ENCODE measurements at places on chromosomes 3 and 15.

GRCh38 chr3:111737706-111738086 is 121.4 kb upstream of the PHLDB2 start:
- DNase-seq: no peak

- no peak for DNase-seq
These were observed 79.9 kb upstream of the LMCD1 start for GRCh38 chr3:8421711-8422110.

DNA sequence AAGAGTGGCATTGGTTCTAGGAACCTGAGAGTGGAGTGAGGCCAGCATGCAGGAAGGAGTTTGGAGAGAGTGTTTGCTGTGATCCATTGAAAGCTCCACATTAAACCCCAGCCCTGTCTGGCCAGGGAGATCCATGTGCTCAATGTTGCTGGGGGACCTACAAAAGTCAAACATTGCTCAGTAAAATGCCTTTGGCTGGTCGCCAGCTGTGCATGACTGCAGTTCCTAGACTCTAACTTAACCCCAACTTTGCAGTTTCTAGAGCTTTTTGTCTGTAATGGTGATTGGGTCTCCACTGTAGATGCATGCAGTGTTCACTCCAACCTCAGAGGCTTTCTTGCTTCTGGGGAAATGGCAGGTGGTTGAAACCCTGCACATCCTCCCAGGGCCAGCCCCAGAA is 99.7 kb upstream of the ABHD17C start:
- DNase-seq: no peak

DNA sequence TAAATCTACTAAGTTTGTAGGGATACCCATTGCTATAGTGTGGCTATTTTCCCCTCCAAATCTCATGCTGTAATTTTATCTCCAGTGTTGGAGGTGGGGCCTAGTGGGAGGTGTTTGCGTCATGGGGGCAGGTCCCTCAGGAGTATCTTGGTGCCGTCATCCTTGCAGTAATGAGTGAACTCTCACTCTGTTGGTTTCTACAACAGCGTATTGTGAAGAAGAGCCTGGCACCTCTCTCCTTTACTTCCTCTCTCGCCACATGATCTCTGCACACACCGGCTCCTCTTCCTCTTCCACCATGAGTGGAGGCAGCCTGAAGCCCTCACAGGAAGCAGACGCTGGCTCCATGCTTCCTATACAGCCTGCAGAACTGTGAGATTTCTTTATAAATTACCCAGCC is 34.0 kb upstream of the TRPM1 start:
- no peak for DNase-seq

GRCh38 chr15:66138096-66138783 is 115.3 kb downstream of the MEGF11 start:
- no peak for DNase-seq

- DNase-seq: no peak
These were observed 127.0 kb downstream of the LIPC start for GRCh38 chr15:58558777-58559176.

- DNase-seq: no peak
These were observed 40.5 kb downstream of the PGPEP1L start for GRCh38 chr15:98967096-98967495.

- DNase-seq: no peak
These were observed 230.5 kb downstream of the MFSD1 start for GRCh38 chr3:159032311-159032710.

DNA sequence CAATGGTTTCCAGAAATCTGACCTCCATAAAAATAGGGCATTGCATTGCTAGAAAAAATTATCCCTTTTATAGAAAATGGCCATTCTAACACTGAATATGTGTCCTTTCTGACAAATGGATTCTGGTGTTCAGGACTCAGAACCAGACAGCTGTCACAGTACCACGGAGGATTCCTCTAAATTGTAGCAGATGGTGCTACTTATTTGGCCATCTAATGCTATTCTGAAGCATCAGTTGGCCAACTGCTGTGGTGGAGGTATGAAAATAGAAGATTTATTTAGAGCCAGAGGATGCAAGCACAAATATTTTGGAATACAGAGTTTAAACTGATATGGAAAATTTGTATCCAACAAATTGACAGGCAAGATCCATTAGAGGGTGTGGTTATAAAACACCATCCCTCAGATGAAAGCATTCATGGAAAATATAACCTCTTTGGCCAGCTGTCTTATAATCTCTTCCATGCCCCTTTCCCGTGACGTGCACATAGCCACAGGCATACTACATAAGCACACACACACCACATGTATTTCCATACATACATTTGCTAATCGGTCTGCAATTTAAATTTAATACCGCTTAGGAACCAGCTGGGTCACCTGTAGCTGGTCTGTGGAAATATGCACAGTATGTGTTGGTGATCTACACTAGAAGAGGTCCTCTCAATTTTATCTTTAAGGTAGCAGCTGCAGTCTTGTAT is 302.7 kb upstream of the KCNMB2 start:
- no peak for DNase-seq

DNA sequence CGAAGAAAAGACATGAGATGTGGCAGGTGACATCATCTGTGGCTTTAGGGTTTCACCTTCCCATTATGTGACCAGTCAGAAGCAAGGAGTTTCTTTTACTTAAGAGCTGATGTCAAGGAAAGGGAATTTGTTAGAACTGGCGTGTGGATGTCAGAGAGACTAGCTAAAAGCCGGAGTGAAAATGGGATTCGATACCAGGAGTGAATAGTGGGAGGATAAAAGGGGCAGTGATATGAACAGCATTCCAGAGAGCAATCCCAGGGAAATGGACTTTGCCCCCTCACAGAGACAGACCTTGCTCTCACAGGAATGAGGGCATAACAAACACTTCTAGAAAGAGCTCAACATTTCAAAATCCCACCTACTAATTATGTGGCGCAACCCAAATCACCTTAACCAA is 5.9 kb upstream of the FMN1 start:
- DNase-seq: no peak

GRCh38 chr3:2511356-2511755 is 412.7 kb downstream of the CNTN4 start:
- no peak for DNase-seq

GRCh38 chr15:72770673-72771328 is 12.8 kb downstream of the ADPGK start:
- DNase-seq: no peak

DNA sequence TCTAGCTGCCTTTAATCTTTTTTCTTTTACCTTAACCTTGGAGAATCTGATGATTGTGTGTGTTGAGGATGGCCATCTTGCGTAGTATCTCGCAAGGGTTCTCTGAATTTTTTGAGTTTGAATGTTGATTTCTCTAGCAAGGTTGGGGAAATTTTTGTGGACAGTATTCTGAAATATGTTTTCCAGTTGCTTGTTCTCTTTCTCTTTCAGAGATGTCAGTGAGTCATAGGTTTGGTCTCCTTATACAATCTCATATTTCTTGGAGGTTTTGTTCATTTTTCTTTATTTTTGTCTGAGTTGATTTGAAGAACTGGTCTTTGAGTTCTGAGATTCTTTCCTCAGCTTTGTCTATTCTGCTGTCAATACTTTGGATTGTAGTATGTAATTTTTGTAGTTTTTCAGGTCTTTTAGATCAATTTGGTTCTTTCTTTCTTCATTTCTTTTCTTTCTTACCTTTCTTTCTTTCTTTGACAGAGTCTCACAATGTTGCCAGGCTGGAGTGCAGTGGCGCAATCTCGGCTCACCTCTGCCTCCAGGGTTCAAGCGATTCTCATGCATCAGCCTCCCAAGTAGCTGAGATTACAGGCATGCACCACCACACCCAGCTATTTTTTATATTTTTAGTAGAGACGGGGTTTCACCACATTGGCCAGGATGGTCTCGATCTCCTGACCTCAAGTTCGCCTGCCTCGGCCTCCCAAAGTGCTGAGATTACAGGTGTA is 366.4 kb upstream of the RASGRP1 start:
- no peak for DNase-seq

DNA sequence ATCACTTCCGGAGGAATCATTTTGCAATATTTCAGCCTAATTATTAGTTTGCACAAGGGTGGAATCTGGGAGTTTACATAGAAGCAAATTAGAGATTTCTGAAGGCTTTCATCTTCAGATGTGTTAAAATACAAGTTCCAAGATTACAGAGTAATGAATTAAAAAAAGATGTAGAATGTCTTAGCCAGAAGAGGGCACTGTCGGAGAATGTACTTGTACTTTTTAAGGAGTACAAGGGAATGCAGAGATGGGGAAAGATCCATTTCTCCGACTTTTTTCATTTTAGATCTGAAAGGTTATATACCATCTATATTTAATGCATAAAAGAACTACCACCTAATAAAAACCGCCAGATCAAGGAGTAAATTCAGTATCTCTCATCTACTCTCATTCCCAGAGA is 43.1 kb upstream of the WDR5B start:
- DNase-seq: peak; percentile 29

- DNase-seq: no peak
These were observed 179.8 kb downstream of the THSD4 start for GRCh38 chr15:71294911-71295602.

All from forelimb muscle (tissue), 1 donor.